ENCODE measurements at places on chromosomes 2 and 18.

DNA sequence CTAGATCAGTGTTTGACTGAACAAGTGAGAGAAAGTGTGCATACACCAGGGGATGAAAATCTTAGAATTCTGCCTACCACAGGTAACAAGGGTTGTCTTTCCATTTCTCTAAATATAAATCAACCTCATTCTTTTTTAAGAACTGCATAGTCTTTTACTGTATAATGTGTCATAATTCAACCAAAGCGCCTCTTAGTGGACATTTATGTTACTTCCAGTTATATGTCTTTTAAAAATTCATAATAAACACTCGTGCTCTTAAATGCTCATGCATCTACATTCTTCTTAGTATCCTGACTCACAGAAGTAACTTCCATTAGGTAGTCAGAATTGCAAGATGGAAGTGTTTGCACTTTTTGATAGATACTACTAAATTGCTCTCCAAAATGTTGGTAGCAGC, 76.2 kb downstream of the CHRNA1 start:
- H3K27ac ChIP-seq = no peak overlapping the region
- H3K27me3 ChIP-seq = no peaks in the 10 kb centered on the region
- no peak overlapping the region for H3K4me3 ChIP-seq
- no peak for DNase-seq
- 0 out of 2 replicates have a peak, but pooled peaks cover 5% of the 10 kb centered on the region for H3K4me1 ChIP-seq
- no peaks in the 10 kb centered on the region for H3K36me3 ChIP-seq

DNA sequence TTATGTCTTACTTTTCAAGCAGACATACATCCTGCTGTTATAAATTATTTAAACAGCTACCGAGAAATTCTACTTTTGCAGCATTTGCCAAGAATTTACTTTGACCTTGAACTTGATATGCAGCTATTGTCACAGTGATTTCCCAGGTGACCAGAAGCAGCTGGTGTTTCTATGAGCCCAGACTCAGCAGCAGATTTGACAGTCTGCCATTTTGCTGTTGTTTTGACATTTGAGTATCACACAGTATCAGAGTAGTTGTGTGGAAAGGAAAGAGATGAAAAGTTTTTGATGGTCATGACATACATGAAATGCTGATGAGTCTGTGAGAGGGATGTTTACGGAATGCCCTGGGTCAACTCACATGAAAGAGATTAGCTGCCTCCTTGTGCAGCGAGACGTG, 6.6 kb upstream of the CCDC195 start:
- H3K36me3 ChIP-seq = no peaks in the 10 kb centered on the region
- no peaks in the 10 kb centered on the region for H3K27me3 ChIP-seq
- no peaks in the 10 kb centered on the region for H3K4me1 ChIP-seq
- DNase-seq = no peak
- H3K4me3 ChIP-seq = no peak overlapping the region

DNA sequence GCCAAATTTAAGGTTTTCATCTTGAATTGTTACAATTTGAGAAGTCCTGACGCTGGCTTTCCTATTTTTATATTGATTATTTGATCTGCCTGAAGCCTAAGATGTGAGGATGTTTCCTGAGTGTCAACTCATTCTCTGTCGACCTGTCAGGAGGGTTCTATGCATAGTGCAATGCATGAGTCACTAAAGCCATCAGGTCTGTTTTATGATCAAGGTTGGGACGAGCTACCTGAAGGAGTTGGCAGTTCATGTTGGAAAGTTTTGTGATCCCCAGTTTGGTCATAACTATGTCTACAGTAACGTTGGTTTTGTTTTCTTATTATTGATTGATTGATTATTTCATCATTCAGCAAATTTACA, 71.2 kb downstream of the NABP1 start:
- no peak for DNase-seq
- H3K27ac ChIP-seq = no peak overlapping the region
- no peaks in the 10 kb centered on the region for H3K27me3 ChIP-seq
- no peaks in the 10 kb centered on the region for H3K4me1 ChIP-seq
- H3K4me3 ChIP-seq = no peak overlapping the region
- H3K36me3 ChIP-seq = no peaks in the 10 kb centered on the region

DNA sequence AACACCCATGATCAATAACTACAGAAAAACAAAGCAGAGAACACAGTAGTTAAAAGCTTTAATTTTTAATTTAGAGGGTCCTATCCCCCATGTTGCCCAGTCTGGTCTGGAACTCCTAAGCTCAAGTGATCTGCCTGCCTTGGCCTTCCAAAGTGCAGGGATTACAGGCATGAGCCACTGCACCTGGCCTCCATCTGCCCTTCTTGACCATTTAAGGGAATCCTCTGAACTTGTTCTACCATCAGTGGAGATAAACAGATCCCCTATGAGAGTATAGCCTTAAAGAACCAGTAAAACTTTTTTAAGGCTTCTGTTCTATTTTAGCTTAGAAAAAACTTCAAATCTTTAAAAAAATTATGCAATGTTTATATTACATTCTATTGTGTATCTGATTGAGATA, 13.5 kb upstream of the ATP5MC3 start:
- no peak for DNase-seq
- H3K36me3 ChIP-seq = no peaks in the 10 kb centered on the region
- H3K4me3 ChIP-seq = no peak overlapping the region
- no peaks in the 10 kb centered on the region for H3K27me3 ChIP-seq

DNA sequence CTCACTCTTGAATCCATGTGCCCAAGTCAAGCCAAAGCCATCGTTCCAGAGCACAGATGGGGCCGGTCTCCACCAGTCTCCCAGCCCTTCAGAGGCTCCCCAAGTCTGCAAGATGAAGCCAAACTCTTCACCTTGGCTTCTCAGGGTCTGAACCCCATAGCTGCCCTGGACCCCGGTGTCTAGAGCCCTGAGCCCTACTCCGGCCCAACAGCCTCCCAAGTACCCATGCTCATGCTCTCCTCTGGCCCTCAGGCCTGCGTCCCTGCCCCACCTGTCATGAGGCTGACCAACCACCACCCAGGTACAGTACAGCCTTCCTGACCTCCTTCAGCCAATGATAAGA, 46.0 kb downstream of the ZNF516 start:
- no peaks in the 10 kb centered on the region for H3K36me3 ChIP-seq
- no peaks in the 10 kb centered on the region for H3K27me3 ChIP-seq
- H3K4me3 ChIP-seq = no peak overlapping the region
- H3K4me1 ChIP-seq = peaks cover 2% of the 10 kb centered on the region
- no peak for DNase-seq

Measured in Caco-2 (cell line).